ENCODE measurements at places on chromosomes 4 and X. TPM values are rescaled to one million over a fixed set of nuclear protein-coding genes. Genes with fewer than 3 reads are reported as not detected.

GRCh38 chr4:147776716-147777115 is 44.8 kb downstream of the ARHGAP10 start:
- no peak for DNase-seq
- no peak overlapping the region for H3K27ac ChIP-seq
- H3K4me3 ChIP-seq: no peak overlapping the region

DNA sequence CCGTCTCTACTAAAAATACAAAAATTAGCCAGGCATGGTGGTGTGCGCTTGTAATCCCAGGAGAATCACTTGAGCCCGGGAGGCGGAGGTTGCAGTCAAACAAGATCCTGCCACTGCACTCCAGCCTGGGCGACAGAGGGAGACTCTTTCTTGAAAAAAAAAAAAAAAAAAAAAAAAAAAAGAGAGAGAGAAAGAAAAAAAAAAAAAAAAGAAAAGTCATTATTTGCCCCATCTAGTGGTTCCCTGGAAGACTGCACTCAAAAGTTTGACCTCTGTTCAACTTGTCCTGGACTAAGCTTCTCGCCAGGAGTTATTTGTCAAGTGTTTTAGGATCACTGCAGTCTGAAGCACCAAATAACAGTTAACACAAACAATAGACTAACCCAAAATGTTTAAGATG is 45.3 kb upstream of the KCTD8 start:
- no peaks in the 10 kb centered on the region for H3K4me1 ChIP-seq
- no peak overlapping the region for H3K4me3 ChIP-seq

GRCh38 chr4:33739884-33740632 is 2504.3 kb downstream of the ARAP2 start:
- no peaks in the 10 kb centered on the region for H3K4me1 ChIP-seq
- H3K36me3 ChIP-seq: no peaks in the 10 kb centered on the region
- no peak overlapping the region for H3K27ac ChIP-seq
- DNase-seq: no peak

The DCAF12L2 gene
- not detected for total RNA-seq

- H3K4me3 ChIP-seq: peak overlapping the region; percentile 44
- DNase-seq: peak; percentile 74
- H3K4me1 ChIP-seq: peaks cover 10% of the 10 kb centered on the region
Measured at GRCh38 chrX:49230500-49231232, 2.5 kb downstream of the CACNA1F start.

GRCh38 chrX:22313766-22314165 is 41.1 kb downstream of the CBLL2 start:
- DNase-seq: no peak
- H3K36me3 ChIP-seq: no peaks in the 10 kb centered on the region
- H3K4me1 ChIP-seq: no peaks in the 10 kb centered on the region
- H3K27me3 ChIP-seq: peaks cover 3% of the 10 kb centered on the region
- H3K27ac ChIP-seq: no peak overlapping the region

DNA sequence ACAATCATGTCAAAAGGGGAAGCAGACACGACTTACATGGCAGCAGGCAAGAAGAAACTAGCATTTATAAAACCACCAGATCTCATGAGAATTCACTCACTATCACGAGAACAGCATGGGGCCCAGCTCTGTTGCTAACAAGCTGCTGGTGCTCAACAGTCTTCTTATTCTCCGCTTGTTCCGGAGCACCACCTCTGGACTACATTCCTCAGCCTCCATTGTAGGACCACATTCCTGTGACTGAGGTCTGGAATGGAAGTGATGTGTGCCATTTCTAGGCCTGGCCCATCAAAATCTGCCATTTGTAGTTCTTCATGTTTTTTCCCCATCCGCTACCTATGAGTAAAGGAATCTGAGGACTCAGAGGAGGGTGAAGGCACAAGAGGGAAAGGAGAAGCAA is 111.5 kb upstream of the PTCHD1 start:
- H3K36me3 ChIP-seq: no peaks in the 10 kb centered on the region
- no peaks in the 10 kb centered on the region for H3K27me3 ChIP-seq
- DNase-seq: no peak
- no peak overlapping the region for H3K27ac ChIP-seq
- H3K4me3 ChIP-seq: no peak overlapping the region

The LAS1L gene
- total RNA-seq: 19.2 TPM

The TGIF2LX gene
- total RNA-seq: not detected

GRCh38 chr4:101238706-101239105 is 108.6 kb downstream of the PPP3CA start:
- no peak for DNase-seq
- no peaks in the 10 kb centered on the region for H3K27me3 ChIP-seq
- no peak overlapping the region for H3K4me3 ChIP-seq
- H3K27ac ChIP-seq: no peak overlapping the region
- H3K4me1 ChIP-seq: no peaks in the 10 kb centered on the region

The ZNF718 gene
- 27.1 TPM for total RNA-seq

DNA sequence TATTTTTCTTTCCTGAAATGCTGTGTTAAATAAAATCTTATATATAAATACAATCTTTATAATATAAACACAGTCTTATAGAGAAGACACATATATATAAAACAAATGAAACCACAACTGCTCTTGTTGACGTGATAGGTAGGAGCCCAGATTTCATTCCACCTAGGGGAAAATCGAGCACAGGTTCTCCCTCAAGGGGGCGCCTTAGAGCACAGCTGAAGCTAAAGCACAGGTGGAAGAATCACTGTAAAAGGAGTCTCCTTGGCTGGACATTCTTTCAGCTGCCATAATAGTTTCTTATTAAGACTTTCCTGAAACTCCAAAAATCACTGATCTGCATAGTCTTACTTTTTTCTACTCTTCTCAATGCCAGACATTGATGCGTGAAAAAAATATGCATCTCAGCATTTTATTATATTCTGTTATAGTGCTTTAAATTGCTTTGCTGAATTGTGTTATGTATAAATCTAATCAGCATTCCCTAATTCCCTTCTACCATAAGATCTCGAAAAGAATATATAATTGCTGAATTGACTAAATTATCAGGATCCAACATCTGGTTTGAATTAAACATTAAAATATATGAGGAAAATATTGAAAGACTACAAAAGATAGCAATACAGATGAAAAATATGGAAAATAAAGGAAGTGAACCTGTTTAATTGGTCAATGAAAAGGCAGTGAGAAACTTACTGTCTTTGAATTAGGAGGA is 25.5 kb upstream of the RXFP1 start:
- H3K4me1 ChIP-seq: no peaks in the 10 kb centered on the region
- H3K27ac ChIP-seq: no peak overlapping the region
- no peaks in the 10 kb centered on the region for H3K36me3 ChIP-seq
- H3K4me3 ChIP-seq: no peak overlapping the region
- DNase-seq: peak; percentile 85

DNA sequence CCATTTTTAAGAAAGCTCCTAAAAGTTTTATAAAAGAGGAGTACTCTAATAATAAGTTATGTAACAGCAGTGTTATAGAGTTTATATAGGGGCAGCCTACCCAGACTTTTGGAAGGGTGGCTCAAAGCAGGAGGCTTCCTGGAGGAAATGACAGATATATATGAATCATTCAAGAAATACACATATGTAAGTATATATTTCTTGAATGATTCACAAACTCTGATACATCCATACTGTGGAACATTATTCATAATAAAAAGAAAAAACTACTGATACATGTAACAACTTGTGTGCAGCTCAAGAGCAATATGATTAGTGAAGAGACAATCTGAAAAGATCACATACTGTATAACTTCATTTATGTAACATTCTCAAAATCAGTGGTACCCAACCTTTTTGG is 166.2 kb downstream of the WDFY3 start:
- no peak overlapping the region for H3K27ac ChIP-seq
- no peaks in the 10 kb centered on the region for H3K4me1 ChIP-seq
- no peak for DNase-seq
- H3K4me3 ChIP-seq: no peak overlapping the region
- H3K36me3 ChIP-seq: no peaks in the 10 kb centered on the region

DNA sequence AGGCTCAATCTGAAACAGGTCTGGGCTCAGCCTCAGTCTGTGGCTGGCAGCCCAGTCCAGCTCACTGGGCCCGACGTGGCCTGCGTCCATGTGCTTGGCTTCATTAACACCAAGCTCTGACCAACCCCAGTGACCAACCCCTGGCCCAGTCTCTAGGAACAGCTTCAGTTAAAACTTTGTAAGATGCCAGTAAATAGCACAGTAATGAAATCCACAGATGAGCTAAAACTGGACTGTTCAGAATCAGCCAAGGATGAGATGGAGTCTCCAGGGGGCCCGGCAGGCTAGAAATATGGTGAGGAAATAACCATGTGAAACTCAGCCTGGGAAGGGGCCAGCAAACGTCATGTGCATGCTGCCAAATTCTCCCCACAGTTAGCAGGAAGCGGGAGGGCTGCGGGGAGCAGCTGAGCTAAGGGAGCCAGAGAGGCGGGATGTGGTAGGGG is 37.1 kb upstream of the XPNPEP2 start:
- H3K36me3 ChIP-seq: no peaks in the 10 kb centered on the region
- H3K4me1 ChIP-seq: no peaks in the 10 kb centered on the region
- DNase-seq: no peak
- H3K4me3 ChIP-seq: no peak overlapping the region
- H3K27ac ChIP-seq: no peak overlapping the region
- H3K27me3 ChIP-seq: no peaks in the 10 kb centered on the region

The F11 gene
- total RNA-seq: not detected

- H3K27me3 ChIP-seq: no peaks in the 10 kb centered on the region
- peaks cover 8% of the 10 kb centered on the region for H3K4me1 ChIP-seq
- H3K4me3 ChIP-seq: 0 out of 2 replicates have a peak overlapping the region, but pooled peaks have one; percentile 21
- no peak for DNase-seq
- no peaks in the 10 kb centered on the region for H3K36me3 ChIP-seq
- no peak overlapping the region for H3K27ac ChIP-seq
Measured at GRCh38 chr4:71254451-71255012, 84.3 kb upstream of the SLC4A4 start.

The TMEM175 gene
- total RNA-seq: 28.1 TPM

DNA sequence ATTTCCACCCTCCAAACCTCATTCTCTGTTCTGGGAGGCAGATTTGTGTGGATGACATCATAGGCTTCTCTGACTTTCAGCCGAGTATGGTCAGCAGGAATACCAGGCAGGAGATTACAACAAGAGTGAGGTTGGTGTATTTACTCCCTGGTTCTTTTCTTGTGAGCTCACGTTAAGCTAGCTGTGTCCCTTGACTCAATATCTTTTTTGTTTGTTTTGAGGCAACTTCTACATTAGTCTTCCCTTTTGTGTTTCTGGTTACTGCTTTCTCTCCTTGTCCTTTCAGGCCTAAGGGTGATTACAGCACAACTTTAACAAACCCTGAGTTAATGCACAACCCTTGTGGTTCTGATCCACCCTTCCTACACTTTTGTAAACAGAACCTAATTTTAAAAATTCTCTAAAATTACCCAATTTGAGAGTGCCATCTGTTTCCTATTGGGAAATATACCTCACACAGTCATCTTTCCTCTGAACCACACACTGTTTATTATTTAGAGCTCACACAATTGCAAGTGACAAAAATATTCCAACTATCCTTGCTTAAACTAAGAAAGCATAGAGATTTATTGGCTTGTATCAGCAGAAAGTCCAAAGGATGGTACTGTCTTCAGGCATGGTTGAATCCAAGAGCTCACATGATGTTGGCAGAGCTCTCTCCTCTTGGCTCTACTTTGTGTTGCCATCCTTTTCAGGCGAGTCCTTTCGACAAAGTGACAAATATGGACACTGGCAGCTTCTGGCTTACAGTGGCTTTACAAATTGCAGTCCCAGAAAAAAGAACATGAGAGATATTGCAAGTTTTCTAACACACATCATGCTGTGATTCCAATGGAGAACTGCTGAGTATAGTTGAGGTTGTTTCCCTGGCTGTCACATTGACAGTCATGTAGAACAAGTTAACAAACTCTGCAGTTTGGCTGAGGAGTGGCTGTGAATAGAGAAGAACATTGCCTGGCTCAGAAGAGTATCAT is 150.5 kb upstream of the DDIT4L start:
- H3K4me1 ChIP-seq: no peaks in the 10 kb centered on the region
- no peaks in the 10 kb centered on the region for H3K27me3 ChIP-seq
- no peaks in the 10 kb centered on the region for H3K36me3 ChIP-seq
- no peak overlapping the region for H3K27ac ChIP-seq
- no peak overlapping the region for H3K4me3 ChIP-seq
- DNase-seq: no peak

DNA sequence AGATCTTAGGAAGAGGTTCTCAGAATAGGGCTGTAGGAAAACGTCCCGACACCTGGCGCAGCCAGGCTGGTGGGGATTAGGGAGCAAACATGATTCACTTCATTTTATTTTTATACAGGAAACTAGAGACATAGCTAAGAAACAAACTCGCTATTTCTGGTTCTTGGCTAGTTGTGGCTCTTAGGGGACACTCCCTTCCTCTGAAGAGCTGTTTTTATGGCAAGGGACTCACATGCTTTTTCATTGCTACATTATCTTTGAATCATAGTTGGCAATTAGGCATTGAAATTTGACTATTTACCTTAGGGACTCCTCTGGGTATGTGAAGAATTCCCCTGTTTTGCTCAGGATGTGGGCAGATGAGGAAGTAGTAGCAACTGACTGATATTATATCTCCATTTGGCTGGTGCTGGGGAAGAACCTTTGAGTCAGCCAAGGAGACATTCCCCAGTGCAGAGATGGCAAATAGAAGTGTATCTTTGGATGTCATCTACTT is 174.5 kb downstream of the SMIM20 start:
- H3K27me3 ChIP-seq: no peaks in the 10 kb centered on the region
- no peaks in the 10 kb centered on the region for H3K36me3 ChIP-seq
- peaks cover 4% of the 10 kb centered on the region for H3K4me1 ChIP-seq
- no peak overlapping the region for H3K27ac ChIP-seq
- no peak for DNase-seq

DNA sequence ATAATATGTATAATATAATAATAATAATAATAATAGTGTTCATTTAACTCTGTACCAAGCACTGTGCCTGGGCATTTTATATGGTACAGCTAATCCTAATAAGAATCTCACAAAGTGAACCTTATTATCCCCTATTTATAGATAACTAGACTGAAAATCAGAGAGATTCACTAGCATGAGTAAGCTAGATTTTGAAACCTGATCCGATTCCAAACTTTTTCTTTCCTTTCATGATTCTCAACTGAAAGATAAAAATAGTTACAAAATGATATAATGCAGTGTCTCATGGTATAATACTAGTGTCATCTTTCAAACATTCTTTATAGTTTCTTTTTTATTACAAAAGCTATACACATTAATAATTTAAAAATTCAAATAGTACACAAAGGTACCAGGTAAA is 55.9 kb upstream of the RNF128 start:
- H3K4me1 ChIP-seq: no peaks in the 10 kb centered on the region
- H3K36me3 ChIP-seq: no peaks in the 10 kb centered on the region
- no peaks in the 10 kb centered on the region for H3K27me3 ChIP-seq
- no peak overlapping the region for H3K4me3 ChIP-seq
- no peak for DNase-seq
- no peak overlapping the region for H3K27ac ChIP-seq

DNA sequence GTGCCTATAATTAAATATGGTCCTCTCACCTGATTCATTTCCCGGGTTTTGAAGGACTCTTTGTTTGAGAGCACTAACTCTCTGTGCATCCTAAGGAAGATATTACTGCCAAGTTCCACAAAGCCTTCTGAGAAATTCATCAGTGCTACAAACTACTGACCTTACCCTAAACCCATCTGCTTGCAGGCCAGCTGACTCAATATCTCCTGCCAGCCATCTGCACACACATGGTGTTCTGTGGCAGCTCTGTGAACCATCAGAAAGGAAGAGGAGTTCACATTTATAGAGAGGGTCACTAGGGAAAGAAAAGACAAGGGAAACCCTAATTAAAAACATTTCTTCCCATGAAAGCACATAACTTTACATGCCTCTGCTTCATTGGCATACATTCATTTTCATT is 156.7 kb downstream of the ATP10D start:
- H3K27me3 ChIP-seq: no peaks in the 10 kb centered on the region
- peak overlapping the region; percentile 14 for H3K4me3 ChIP-seq
- no peak for DNase-seq
- no peak overlapping the region for H3K27ac ChIP-seq
- H3K36me3 ChIP-seq: no peaks in the 10 kb centered on the region

All from Karpas-422 (cell line).